GF-D8 (cell line): ENCODE measurements at places on chromosomes 13 and 19.

- DNase-seq, result peak; percentile 51
Observed at GRCh38 chr19:48698046-48698445, 2.3 kb downstream of the FUT2 start.

GRCh38 chr13:46659413-46660065 lies 106.6 kb downstream of the LRCH1 start:
- DNase-seq, result no peak

- no peak for DNase-seq
Observed at GRCh38 chr13:90177512-90177911, 1170.0 kb upstream of the MIR17HG start.

DNA sequence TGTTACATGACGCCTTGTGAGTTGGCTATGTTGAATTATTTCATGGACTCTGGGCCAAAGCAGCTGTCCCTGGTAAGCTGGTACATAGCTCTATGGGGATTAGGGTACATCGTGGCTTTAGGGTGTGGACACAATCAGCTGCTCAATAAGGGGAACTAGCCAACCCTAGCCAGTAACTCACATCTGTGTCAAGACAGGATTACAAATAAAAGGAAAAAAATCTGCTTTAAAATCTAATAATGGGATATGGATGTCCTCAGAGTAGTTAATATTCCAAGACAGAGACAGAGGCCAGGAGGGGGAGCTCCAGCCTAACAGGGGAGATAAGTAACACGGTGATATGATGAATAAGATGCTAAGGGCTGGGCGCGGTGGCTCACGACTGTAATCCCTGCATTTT lies 21.1 kb upstream of the ZNF766 start:
- DNase-seq, result no peak

DNA sequence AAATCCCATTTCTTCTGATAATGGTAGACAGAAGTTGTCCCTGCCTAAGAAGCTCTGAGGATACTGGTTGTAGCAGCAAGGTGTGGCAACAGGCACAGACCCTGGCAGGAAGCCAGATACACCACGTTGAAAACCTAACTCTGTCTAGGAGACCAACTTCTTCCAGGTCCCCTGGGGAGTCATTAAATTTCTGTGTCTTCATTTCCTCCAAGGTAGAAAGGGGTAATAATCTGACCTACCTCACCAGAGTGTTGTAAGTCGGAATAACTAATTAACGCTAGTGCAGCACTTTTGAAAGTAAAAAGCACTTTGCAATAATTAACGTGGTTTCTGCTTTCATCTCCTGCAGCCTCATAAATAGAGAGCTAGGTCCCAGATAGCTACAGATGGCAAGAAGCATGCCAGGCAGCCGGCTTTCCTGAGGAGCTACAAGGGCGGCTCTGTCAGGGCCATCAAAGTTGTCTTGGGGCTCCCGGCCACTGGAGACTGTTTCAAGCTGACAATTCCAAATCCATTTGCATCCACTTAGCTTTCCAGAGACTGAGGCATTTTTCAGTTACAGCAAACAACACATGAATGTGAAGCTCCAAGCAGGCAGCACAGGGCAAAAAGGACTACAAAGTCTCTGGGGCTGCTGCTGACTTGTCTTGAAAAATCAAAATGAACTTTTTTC lies 176.2 kb downstream of the FOXO1 start:
- no peak for DNase-seq

DNA sequence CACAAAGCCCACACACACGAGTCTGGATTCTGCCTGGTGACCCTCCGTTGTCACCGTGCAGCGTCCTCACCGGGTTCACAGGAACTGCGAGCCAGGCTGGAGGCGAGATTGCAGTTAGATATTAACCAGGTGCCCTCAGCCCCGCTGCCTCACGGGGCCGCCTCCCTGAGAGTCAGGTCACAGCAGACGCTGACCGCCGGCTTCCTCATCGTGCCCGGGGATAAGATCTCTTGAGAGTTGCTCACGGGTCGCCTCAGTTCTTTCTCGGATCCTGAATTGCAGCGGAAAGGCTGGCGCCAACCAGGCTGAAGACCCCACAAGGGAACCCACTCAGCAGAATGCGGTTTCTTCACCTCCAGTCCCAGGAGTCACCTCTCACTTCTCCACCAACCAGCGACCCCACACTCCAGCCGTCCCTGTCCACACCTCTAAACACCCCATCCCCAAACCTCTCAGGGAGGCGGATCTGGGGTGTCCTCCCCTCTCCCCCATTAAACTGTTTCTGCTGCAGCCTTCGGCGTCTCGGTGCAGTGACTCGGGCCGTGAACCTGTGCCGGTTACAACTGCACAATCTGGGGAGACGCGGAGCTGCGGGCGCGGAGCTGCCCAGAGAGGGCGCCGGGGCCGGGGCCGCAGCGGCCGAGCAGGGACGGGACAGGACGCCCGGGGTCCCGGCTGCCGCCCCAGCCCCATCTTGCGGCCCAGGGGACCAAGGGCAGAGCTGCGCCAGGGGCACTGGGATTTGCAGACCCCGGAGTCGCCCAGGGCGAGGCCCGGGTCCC lies 591 bp downstream of the ZNF823 start:
- DNase-seq, result peak; percentile 23
